Cardiac ventricle fibroblast (primary cell): ENCODE measurements at places on chromosomes 12 and 14. TPM values are rescaled to one million over a fixed set of nuclear protein-coding genes. Genes with fewer than 3 reads are reported as not detected.

PIWIL1 gene
- total RNA-seq: not detected in 2 replicates

CCDC196 gene
- total RNA-seq: not detected in 2 replicates

GAS2L3 gene
- total RNA-seq: 3.3 and 3.6 TPM in 2 replicates

TMEM116 gene
- total RNA-seq: 3.9 and 8.5 TPM in 2 replicates

SYT10 gene
- not detected in 2 replicates for total RNA-seq

LMNTD1 gene
- total RNA-seq: 1.3 TPM in 1 of 2 replicates, not detected in the other

KCNA1 gene
- under 0.01 and 0.29 TPM in 2 replicates for total RNA-seq

NTF3 gene
- total RNA-seq: not detected in 2 replicates

VCPKMT gene
- 3.8 and 4.1 TPM in 2 replicates for total RNA-seq

ZNF385A gene
- 6.2 and 6.9 TPM in 2 replicates for total RNA-seq

GPRC5D gene
- not detected in 2 replicates for total RNA-seq

CD27 gene
- total RNA-seq: not detected in 2 replicates

POLE2 gene
- 0.88 and 2.0 TPM in 2 replicates for total RNA-seq

RPL10L gene
- total RNA-seq: not detected in 2 replicates

SRP54 gene
- total RNA-seq: 47.3 and 53.8 TPM in 2 replicates

PTPRB gene
- 0.50 and 0.88 TPM in 2 replicates for total RNA-seq

HECTD4 gene
- total RNA-seq: 10.2 and 11.3 TPM in 2 replicates

IQSEC3 gene
- 0.44 TPM in 2 replicates for total RNA-seq

TAS2R43 gene
- not detected in 2 replicates for total RNA-seq

NGDN gene
- 18.8 and 30.0 TPM in 2 replicates for total RNA-seq

RNASE2 gene
- not detected in 2 replicates for total RNA-seq
